Dermis microvascular lymphatic vessel endothelial cell (primary cell): ENCODE measurements at places on chromosomes 3 and 15.

DNA sequence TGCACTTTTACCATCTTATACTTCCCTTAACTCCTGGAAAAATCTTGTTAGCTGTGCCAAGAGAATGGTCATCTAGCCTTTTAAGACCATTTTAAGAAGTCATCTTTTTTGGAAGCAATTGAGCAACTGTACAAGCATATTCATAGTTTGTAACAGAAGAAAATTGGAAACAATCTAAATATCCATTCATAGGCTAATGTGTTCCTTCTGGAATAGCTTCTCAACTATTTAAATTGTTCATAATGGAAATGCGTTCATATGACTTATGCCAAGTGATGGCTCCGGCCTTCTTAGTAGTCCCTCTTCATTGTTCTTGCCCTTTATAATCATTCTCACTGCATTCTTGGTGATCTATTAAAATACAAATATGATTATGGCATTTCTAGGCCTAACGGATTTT lies 17.4 kb upstream of the OSBPL11 start:
- no peak for DNase-seq

DNA sequence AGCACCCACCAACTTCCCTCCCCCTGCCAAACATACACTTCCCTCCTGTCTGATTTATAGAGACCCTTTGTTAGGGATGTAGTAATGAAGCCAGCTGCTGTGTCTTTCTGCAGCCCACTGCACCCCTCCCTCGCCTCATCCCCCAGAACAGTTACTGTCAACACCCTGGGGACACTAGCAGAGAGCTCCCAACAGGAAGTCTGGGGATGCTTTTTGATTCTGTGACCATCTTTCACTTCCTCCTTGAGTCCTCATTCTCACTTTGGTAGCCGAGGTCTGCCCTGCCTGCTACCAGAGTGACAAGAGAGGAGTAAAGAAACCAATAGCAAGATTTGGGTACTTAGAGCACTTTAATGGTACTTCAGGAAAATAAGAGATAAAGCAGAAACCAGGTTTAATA lies 201.6 kb downstream of the SATB1 start:
- DNase-seq = no peak

DNA sequence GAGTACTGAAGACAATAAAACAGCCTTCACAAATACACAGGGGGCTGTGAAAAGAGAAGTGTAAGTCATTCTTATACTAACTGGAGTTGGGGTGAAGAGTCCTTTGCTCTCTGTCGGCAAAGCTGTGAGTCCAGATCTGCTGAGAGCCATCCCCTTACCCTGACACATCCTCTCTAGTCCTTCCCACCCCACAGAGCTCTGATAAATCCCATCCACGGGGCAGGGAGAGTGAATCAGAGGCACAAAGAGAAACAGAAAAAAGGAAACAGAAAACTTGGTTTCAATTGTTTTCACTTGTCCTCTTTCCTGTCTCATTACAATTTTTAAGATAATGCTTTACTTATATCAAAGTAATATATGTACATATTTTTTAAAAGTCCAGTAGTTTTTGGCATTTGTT lies 18.2 kb upstream of the ZNF639 start:
- DNase-seq = no peak

DNA sequence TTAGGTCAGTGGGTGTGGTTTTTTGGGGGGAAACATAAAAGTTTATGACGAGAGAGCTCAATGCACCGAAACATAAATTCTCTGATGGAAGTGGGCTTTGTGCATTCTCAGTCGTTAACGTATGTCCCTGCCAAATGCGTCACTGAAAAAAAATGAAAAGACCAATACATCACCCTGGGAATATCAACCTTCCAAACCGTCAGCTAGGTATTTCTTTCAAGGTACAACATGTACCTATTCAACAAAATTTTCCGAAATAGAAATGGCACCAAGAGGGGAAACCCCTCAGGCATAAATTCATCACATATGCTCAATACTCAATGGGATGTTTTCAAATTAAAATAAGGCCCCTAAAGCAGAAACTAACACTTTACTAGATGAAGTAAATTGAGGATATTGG lies 266.6 kb upstream of the SUCLG2 start:
- no peak for DNase-seq

- DNase-seq = no peak
Measured at GRCh38 chr15:73922186-73923151, 3.8 kb upstream of the LOXL1 start.

DNA sequence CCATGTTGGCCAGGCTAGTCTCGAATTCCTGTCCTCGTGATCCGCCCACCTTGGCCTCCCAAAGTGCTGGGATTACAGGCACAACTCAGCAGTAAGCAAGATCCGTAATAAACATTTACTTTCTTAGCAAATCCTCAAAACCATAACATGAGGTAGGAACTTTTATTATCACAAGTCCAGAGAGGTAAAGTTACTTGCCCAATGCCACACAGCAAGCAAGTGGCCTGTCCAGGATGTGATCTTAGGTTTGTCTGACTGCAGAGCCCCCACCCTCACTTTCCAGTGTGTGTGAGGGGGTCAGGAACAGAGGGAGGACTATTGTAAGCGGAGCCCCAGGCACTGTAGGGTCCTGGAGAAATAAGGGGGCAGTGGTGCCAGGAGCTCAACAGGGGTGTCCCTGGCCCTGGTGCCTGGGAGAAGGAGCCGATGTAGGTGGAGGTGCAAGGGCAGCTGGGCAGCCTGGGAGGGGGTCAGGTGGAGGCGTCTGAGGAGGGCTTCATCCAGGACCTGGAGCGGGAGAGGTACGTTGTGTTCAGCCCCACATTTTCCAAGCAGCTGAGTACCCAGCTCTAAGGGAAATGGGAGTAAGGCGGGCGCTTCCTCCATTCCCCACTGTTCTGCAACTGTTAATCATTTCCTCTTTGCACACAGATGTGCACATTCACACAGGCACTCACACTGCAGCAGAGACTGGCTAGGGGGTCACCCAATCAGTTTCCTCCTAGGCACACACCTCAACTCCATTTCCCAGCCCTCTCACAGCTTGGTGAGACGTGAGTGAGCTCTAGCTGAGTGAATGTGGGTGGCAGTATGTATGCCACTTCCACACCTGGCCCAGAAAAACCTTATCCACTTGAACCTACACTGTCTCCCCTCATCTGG lies 5.9 kb downstream of the RPUSD3 start:
- DNase-seq = peak; percentile 84

- no peak for DNase-seq
Measured at GRCh38 chr3:212432-212831, 15.9 kb downstream of the CHL1 start.

DNA sequence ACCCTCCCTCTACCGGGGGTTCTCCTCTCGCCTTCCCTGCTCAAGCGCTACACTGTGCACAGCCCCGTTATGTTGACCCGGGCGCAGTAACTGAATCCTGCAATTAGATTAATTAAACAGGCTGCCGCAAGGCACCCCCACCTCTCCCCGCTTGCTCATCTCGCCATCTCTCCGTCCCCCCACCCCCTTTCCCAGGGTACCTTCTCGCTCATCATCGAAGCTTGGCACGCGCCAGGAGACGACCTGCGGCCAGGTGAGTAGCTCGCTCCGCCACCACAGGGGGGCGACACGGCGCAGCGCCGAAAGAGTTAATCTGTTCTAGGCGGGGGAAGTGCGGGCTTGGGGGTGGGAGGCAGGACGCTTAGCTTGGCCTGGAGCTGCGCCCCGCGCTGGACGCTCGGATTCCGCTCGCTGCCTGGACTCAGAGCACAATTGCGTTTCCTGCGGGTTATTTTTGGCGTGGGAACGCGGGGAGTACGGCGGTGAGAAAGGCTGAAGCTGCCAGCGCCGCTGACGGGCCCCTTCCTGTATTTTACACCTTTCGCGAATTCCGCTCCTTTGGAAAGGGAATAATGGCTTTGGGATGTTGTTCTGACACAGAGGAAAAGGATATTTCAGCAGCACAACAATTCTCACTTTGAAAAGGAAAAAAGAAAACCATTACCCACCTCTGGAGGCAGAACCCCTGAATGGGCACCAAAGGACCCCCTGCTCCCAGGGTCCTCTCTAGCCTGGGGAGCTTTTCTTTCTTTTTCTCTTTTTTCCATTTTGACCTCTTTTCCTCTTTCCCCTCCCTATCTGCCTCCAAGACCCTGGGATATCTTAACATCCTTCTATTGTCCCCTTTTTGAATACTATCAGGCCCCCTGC lies 1.5 kb downstream of the DLL4 start:
- DNase-seq = peak; percentile 98

GRCh38 chr3:71926616-71927015 lies 141.7 kb upstream of the PROK2 start:
- DNase-seq = no peak

DNA sequence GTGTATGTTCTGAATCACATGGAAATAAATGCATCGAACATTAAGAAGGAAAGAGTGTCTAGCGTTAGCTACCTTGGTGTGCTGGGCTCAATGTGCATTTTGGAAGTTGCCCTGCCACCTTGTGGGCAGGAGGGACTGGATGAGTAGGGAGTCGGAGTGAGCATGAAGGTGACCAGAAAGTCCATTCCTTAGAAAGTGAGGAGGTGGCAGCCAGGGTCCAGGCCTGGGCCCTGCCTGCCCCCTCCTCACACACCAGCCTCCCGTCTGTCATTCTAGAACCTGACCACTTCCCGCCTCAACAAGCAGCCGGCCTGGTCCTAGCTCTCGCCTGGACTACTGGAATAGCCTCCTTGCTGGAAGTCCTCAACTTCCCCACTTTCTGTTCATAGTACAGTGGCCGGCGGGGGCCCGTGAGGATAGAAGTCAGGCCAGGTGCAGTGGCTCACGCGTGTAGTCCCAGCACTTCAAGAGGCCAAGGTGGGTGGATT lies 10.2 kb upstream of the GATA2 start:
- DNase-seq = no peak

DNA sequence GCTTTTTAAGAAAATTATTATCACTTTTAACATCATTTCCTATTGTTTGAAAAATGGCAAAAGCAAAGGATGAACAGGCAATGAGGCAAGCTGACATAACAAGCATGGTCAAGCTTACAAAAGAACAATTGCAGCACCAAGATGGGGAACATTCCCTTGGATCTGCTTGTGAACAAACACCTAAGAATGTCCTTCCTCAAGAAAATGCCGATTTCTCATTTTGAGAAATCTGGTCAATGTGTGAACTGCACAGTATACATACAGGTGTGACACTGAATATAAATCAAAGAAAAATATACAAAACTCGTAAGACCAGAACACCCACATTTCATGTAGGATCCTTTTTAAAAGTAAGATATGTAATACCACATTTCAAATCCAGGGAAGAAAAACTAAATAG lies 58.9 kb downstream of the LRRFIP2 start:
- DNase-seq = peak; percentile 79

DNA sequence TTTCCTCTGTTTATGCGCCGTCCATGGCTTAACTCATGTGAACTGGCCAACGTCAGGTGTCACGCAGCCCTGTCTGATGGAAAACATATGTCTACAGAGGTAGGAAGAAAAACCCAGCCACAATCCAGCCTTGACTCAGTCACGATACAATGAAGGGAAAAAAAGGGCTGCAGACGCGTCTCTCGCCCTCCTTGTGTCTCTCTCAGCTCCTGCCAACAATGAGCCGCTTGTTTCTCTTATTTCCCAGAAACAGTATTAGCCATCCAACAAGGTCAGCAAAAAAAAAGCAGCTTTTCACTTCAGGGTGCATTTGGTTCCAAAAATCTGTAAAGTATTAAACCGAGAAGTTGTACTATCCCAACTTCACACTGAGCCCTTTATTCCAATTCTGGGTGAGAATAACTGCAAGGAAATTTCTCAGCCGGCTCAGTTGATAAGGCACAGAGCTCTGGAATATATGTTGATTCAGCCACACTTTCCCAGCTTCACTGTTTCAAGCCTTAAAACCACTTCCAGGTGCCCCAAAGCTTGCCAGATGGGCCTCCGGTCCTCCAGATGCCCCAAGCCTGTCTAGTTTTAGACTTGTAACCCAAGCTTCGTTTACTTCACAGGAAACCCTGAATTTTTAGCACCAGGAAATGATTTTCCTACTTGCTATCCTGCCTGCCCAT lies 79.4 kb downstream of the TM4SF4 start:
- peak; percentile 83 for DNase-seq

DNA sequence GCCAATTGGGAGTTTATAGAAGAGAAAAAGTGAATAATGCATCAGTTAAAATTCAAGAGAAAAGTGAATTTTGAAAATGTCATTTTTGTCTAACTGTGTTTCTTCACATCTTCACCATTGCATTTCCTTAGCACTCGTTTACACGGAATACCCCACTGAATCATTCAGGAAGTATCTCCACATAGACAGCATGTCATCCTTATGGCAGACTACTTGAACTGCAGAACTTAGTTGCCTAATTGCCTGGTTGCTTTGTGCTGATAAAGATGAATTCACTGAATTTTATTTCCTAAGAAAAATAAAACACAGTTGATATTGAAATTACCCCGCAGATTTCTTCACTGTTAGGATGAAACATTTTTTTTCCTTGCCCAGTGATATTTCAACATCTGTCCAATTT lies 627.1 kb downstream of the ROBO1 start:
- no peak for DNase-seq

GRCh38 chr3:63961891-63962290 lies 49.7 kb upstream of the SCAANT1 start:
- DNase-seq = peak; percentile 73

- no peak for DNase-seq
Measured at GRCh38 chr3:138367911-138368310, 19.5 kb downstream of the MRAS start.

DNA sequence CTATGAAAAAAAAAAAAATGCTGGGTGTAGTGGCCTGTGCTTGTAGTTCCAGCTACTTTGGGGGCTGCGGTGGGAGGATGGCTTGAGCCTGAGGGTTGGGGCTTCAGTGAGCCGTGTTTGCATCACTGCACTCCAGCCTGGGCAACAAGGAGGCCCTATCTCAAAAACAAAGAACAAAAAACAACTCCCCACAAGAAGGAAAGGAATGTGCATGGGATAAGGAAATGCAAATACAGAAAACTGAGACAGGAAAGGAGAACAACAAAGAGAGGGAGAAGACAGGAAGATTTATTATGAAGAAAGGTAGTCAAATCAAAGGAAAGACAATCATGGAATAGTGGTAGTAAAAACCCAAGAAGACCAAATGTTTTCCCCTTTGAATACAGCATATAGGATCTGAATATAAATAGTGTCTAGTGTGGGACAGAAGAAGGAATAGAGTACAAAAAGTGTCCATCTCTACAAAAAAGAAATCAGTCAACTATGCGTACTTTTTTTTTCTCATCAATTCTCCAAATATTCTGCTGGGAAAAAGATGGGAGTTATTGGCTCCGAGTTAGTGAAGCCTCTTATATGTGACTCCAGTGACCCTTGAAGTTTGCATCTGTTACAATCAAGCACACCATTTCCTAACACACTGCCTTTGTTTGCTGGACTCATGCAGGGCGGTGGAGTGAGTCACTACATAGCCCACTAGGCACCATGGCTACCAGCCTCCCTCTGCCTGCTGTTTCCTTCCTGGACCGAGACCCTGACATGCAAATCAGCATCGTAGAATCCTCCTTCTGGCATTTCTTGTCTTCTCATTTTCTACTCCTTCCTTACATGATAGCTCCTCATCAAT lies 101.2 kb upstream of the PTX3 start:
- DNase-seq = peak; percentile 98

DNA sequence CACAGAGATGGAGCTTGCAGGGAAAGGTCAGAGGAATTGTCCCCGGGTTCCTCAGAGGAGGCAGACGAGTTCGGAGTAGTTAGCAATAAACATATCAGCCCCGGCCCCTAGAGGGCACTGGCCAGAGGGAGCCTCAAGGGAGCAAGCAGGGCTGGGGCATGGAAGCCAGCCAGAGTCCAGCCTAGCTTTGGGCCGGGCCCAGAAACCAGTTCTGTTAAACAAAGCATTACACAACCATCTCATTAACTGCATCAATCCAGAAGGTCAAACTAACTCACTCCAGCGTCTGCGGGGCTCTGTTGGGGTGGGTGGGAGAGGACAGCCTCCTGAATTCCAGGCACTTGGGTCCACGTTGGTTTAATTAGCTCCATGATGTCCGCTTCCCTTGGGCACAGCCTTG lies 41.0 kb upstream of the IREB2 start:
- no peak for DNase-seq

GRCh38 chr3:57397175-57398026 lies 104.9 kb upstream of the ASB14 start:
- DNase-seq = peak; percentile 21
